Gastroesophageal sphincter (tissue), 4 donors: ENCODE measurements at places on chromosomes 16 and 17. TPM values are rescaled to one million over a fixed set of nuclear protein-coding genes. Genes with fewer than 3 reads are reported as not detected.

- H3K27me3 ChIP-seq = peaks cover 64% of the 10 kb centered on the region
- no peaks in the 10 kb centered on the region for H3K36me3 ChIP-seq
Measured at GRCh38 chr16:22898874-22899348, 84.9 kb downstream of the HS3ST2 start.

DNA sequence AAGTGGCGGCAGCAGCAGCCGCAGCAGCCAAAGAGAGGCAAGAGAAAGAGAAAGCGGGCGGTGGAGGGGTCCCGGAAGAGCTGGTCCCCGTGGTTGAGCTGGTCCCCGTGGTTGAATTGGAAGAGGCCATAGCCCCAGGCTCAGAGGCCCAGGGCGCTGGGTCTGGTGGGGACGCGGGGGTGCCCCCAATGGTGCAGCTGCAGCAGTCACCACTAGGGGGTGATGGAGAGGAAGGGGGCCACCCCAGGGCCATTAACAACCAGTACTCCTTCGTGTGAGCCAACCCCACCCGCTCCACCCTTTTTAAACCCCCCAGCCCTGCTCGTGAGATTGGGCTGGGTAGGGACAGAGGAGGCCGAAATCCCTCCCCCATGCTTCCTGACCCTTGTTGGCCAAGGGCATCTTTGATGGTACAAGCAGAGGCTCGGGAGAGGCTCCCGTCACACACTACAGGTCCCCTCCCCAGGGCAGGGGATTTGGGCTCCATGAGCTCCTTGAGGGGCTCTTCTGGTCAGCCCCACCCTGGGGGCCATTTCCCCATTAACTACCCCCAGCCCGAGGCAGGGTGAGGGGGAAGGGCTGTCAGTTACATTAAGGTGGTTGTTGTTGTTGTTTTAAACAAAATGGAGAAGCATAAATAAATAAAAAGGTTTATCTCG is 4.6 kb upstream of the ATP2A1 start:
- no peak overlapping the region for H3K4me3 ChIP-seq
- H3K27ac ChIP-seq = no peak overlapping the region
- no peaks in the 10 kb centered on the region for H3K4me1 ChIP-seq
- ATAC-seq = no peak
- H3K36me3 ChIP-seq = peaks cover 62% of the 10 kb centered on the region

GRCh38 chr17:12821376-12821940 is 32.2 kb downstream of the ARHGAP44 start:
- no peak overlapping the region for H3K27ac ChIP-seq
- H3K27me3 ChIP-seq = no peaks in the 10 kb centered on the region
- no peak for ATAC-seq

DNA sequence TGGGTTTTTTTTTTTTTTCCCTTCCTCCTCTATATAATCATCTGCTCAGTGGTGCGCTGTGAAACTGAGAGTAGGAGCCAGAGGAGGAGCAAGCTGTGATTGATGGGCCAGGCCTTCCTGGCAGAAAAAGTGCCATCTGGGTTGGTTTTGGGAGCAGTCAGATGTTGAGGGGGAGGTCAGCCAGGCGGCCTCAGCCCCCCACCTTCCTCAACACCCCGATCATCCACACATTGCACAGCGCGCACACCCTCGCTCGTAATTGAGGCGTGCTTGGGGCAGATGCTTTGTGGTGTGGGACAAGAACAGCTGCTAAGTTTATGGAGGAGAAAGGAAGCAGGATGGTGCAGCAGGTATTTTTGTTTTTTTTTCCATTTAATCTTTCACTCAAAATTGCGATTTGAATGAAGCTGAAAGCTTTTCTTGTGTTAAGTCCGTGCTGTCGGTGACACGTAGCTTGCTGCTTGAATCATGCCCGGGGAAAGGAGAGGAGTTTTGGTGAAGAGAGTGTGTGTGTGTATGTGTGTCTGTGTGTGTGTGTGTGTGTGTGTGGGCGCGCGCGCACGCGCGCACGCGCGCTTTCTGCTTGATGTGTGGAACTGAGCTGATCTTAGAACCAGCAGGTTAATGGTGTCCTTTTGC is 177.4 kb downstream of the RBFOX1 start:
- no peak overlapping the region for H3K27ac ChIP-seq
- H3K4me3 ChIP-seq = no peak overlapping the region
- H3K36me3 ChIP-seq = no peaks in the 10 kb centered on the region
- H3K27me3 ChIP-seq = no peaks in the 10 kb centered on the region

GRCh38 chr16:53042235-53042701 is 10.4 kb downstream of the CHD9NB start:
- H3K4me3 ChIP-seq = peak overlapping the region; percentile 4
- H3K4me1 ChIP-seq = peaks cover 35% of the 10 kb centered on the region
- no peak overlapping the region for H3K27ac ChIP-seq
- no peaks in the 10 kb centered on the region for H3K36me3 ChIP-seq
- ATAC-seq = no peak

DNA sequence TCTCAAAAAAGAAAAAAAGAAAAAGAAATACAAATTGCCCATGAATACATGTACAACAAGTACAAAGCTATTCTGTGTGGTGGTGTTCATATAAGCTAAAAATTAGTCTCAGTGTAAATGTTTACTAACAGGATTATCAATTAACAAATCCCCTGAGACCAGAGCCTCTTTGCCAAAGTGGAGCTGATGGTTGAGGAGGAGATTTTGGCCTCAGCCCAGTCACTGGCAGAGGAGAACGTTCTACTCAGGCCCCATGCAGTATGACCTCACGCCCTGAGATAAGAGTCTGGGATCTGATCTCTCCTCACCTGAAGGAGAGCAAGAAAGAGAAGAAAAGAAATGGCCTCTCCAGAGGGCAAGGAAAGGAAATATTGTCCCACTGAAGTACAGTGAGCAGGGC is 35.5 kb upstream of the NOL11 start:
- no peak overlapping the region for H3K27ac ChIP-seq
- H3K27me3 ChIP-seq = no peaks in the 10 kb centered on the region
- no peaks in the 10 kb centered on the region for H3K4me1 ChIP-seq

C17orf67 gene
- total RNA-seq = 1.1 TPM

TEX2 gene
- 37.8 TPM for total RNA-seq

DNA sequence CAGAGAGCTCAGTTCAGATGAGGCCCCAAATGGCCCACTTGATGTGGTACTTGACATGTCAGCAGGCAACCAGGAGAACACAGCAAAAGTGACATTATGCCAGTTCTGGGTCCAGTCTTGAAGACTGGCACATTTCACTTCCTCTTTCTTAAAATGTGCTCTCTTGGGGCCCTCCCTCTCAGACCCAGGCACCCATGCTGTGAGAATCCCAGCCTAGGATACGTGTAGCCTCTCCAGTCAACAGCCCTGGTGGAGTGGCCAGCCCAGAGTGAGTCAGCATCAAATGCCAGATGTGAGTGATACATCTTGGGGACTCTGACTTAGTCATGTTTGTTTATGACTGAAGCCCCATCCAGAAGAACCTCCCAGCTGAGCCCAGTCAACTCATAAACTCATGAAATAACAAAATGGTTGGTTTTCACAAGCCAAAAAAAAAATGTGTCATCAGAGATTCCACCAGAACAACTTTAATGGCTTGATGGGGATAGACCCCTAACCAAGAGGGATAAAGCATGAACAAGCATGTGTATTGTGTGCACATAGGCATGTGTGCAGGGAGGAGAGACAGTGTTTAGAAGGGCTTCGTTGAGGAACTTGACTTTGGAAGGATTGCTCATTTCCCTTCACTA is 82.5 kb upstream of the TNRC6C start:
- no peak overlapping the region for H3K4me3 ChIP-seq
- no peak overlapping the region for H3K27ac ChIP-seq

CEP295NL gene
- total RNA-seq = 9.0 TPM

GRCh38 chr17:80604670-80605010 is 60.0 kb downstream of the RPTOR start:
- H3K36me3 ChIP-seq = no peaks in the 10 kb centered on the region
- ATAC-seq = no peak
- H3K4me1 ChIP-seq = peaks cover 4% of the 10 kb centered on the region

- H3K4me1 ChIP-seq = peaks cover 3% of the 10 kb centered on the region
- no peaks in the 10 kb centered on the region for H3K27me3 ChIP-seq
- peak overlapping the region; percentile 70 for H3K4me3 ChIP-seq
- no peaks in the 10 kb centered on the region for H3K36me3 ChIP-seq
- H3K27ac ChIP-seq = peak overlapping the region; percentile 98
Measured at GRCh38 chr17:45149037-45149668, 878 bp downstream of the HEXIM1 start.

NEK8 gene
- total RNA-seq = 0.94 TPM

CRYBA1 gene
- total RNA-seq = not detected

GRCh38 chr16:951660-952301 is 19.0 kb downstream of the LMF1 start:
- H3K27me3 ChIP-seq = no peaks in the 10 kb centered on the region
- no peak for ATAC-seq
- no peaks in the 10 kb centered on the region for H3K4me1 ChIP-seq
- H3K27ac ChIP-seq = no peak overlapping the region
- no peak overlapping the region for H3K4me3 ChIP-seq

DNA sequence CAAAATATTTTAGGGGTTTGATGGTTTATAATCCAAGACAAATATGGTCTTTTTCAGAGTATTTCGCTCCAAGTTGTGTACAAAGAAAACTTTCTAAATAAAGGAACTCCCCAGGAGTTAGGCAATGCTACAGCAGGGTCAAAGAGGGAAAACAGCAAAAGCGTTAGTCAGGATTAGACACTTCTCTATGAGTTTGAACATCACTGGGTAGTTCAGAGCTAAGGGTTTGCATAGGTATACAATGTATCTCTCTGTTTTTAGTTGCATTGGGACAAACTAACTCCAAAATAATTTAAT is 34.8 kb downstream of the FAM20A start:
- no peaks in the 10 kb centered on the region for H3K27me3 ChIP-seq
- H3K36me3 ChIP-seq = no peaks in the 10 kb centered on the region
- ATAC-seq = peak; percentile 79
- no peak overlapping the region for H3K27ac ChIP-seq
- H3K4me3 ChIP-seq = no peak overlapping the region

- no peak overlapping the region for H3K4me3 ChIP-seq
- no peak overlapping the region for H3K27ac ChIP-seq
- no peaks in the 10 kb centered on the region for H3K36me3 ChIP-seq
- ATAC-seq = peak; percentile 43
- H3K4me1 ChIP-seq = no peaks in the 10 kb centered on the region
Measured at GRCh38 chr17:44636562-44636961, 19.7 kb upstream of the MEIOC start.

GRCh38 chr16:82265809-82266208 is 95.8 kb upstream of the MPHOSPH6 start:
- no peaks in the 10 kb centered on the region for H3K36me3 ChIP-seq
- H3K27me3 ChIP-seq = peaks cover 3% of the 10 kb centered on the region
- no peak overlapping the region for H3K4me3 ChIP-seq

- no peak overlapping the region for H3K27ac ChIP-seq
- no peaks in the 10 kb centered on the region for H3K4me1 ChIP-seq
- ATAC-seq = no peak
- H3K27me3 ChIP-seq = no peaks in the 10 kb centered on the region
Measured at GRCh38 chr17:68034452-68034776, 1.1 kb upstream of the KPNA2 start.
